ENCODE measurements at places on chromosomes 3 and 15.
A peak's percentile ranks its signal among the peaks of the same experiment; 100 is the strongest.

- DNase-seq, result no peak
Measured at GRCh38 chr3:183310936-183311335, 57.9 kb downstream of the B3GNT5 start.

GRCh38 chr15:61044723-61045122 lies 184.4 kb downstream of the RORA start:
- no peak for DNase-seq

DNA sequence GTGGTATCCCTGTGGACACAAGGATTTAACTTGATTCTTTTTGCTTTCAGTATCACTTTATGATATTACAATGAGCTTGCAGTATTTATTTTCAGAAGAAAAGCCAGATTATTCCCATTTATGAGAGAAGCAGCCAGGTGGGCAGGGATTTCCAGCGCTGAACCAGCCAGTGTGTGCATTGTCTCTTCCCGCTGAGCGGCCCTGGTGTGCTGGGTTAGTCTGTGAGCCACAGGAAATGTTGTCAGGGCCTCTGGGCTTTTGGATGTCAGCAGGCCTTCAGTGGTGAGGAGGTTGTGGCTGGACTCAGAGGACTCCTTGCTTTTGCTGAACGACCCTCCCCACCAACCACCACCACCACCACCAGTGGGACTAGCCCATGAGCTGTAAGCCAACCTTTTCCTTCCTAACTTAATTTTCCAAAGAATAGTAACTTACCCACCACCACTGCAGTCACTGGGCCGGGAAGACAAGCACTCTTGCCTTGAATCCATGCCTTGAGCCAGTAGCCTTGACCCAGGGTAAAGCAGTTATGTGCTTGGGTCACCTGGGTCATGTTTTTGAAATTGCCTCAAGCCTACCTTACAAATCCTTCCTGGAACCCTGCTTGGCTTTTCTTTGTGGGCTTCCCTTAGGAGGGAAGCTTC lies 33.1 kb downstream of the FLNB start:
- no peak for DNase-seq

- DNase-seq, result peak; percentile 35
Measured at GRCh38 chr15:30953731-30954378, 37.6 kb downstream of the MTMR10 start.

DNA sequence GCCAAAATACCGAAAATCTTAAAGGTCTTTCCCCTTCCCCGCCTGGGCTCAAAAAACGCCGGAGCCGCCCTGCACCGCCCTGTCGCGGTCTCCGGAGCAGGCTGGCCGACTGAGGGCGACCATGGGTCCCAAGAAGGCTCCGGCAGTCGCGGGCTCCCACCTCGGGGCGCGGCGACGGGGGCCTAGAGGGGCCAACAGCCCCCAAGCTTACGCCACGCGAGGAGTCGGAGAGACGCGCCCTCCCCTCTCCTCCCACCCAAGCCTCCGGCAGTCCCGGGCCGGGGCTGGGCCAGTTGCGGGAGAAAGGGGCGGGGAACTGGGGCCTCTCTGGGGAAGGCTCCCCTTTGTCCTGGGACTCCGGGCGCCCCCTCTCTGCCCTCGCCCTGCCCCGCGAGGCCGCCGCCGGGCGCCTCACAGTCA lies 69.2 kb downstream of the GOLGA8B start:
- DNase-seq, result no peak

All from stimulated activated CD4-positive, alpha-beta T cell treated with anti-CD3 and anti-CD28 coated beads, Interleukin-1b, Interleukin-23, amount 100 ng/mL, for 48 hours (primary cell).